Camera-type eye (tissue), 1 donor: ENCODE measurements at places on chromosomes 1 and 21. TPM values are rescaled to one million over a fixed set of nuclear protein-coding genes. Genes with fewer than 3 reads are reported as not detected.

IFNLR1 gene
- total RNA-seq: 1.6 TPM

LRRN2 gene
- total RNA-seq: 20.6 TPM

RIPPLY3 gene
- total RNA-seq: 0.60 TPM

CD84 gene
- total RNA-seq: 2.2 TPM
